ENCODE measurements at places on chromosomes 16 and 17.

- no peak for DNase-seq
Measured at GRCh38 chr17:33055171-33055611, 63.5 kb downstream of the SPACA3 start.

DNA sequence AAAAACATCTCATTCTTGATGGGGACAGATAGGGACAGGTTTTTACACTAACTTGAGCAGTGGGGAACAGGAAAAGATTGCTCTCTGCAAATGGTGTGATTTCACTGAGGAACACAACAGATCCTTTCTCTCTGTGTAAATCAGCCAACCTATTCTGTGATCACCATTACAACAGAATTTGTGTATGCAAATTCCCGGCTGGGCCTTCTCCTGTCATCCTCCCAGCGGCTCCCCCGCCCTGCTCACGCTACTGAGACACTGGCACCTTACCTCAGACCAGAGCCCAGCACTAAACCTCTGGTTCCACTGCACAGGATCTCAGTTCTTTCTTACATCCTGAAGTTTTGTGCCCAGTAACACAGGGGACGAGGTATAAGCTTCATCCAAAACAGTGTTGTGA lies 97.0 kb upstream of the FA2H start:
- DNase-seq, result no peak

DNA sequence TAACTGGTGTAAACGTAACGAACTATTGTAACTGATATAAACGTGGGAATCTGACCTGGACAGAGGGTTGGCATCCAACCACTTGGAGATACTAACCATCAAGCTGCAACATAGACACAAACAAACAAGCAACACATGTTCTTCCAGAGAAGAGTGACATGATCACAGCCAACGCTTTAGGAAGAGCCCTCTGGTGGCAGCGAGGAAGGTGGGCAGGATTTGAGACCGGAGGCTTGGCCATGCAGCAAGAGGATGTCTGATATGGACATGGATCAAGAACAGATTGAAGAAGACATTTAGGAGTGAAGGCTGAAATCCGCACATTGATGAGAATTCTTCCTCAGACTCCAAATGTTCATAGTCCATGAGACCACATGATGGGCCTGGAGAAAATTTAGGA lies 40.3 kb upstream of the TNRC6A start:
- no peak for DNase-seq

DNA sequence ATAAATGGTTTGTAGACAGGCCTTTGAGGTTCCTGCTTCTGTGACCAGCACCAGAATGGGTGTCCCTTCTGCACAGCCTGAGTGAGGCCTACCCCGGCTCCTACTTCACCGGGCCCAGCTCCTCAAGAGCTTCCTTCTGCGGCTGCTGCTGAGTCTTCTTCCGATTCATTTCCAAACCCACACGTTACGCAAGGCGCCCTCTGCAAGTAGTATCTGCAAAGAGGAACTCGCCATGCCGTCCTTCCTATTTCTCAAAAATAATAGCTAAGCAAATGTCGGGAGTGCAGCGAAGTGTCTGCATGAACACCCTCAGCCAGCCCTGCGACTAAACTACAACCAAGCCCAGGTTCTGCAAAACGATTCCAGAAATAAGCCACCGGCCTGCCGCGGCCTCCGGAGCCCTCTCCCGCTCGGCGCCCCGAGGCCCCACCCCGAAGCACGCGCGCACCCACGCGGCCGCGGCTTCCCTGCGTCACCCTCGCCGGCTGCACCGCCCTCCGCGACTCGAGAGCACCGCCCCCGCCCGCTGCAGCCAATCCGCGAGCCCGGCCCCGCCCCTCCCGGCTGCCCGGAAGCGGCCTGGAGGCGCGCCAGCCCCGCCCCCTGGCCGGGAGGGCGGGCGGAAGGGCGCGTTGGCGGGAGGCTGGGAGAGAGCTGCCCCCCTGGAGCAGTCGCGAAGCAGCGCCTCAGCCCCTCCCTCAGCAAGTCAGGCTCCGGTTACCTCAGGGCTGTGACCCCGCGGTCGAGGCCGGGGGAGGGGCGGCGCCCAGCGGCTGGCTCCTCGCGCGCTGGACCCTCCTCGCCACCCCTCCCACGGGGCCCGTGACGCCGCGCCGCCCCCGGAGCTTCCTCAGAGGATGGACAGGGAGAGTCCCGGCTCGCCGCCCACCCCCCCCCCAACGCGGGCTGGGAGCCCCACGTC lies 8.3 kb downstream of the MNT start:
- peak; percentile 74 for DNase-seq

DNA sequence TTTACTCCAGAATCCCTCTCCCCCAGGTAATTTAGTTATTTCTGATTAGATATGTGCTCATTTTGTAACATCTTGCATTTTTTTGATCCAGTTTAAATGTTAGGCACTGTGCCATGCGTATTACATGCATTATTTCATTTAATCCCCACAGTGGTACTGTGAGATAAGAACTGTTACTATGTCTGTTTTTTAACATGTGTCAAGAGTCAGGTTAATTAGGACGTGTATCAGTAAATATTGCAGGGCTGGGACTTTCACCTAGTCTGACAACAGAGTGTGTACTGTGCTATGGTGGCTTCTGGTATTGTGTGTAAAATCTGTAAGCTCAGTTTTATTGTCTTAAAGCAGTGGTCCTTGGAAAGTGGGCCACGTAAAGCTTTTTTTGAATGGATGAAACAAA lies 10.6 kb downstream of the RSPRY1 start:
- no peak for DNase-seq

GRCh38 chr16:67471758-67472384 lies 9.1 kb downstream of the ATP6V0D1 start:
- DNase-seq, result no peak

- no peak for DNase-seq
Measured at GRCh38 chr17:3026856-3027751, 36.3 kb downstream of the OR1D5 start.

GRCh38 chr17:76844846-76845245 lies 23.4 kb upstream of the MGAT5B start:
- no peak for DNase-seq

GRCh38 chr17:62043602-62044001 lies 21.5 kb downstream of the MED13 start:
- no peak for DNase-seq

GRCh38 chr17:63549289-63549945 lies 860 bp upstream of the DCAF7 start:
- DNase-seq, result no peak

- DNase-seq, result no peak
Measured at GRCh38 chr16:14501331-14502255, 128.5 kb downstream of the PARN start.

DNA sequence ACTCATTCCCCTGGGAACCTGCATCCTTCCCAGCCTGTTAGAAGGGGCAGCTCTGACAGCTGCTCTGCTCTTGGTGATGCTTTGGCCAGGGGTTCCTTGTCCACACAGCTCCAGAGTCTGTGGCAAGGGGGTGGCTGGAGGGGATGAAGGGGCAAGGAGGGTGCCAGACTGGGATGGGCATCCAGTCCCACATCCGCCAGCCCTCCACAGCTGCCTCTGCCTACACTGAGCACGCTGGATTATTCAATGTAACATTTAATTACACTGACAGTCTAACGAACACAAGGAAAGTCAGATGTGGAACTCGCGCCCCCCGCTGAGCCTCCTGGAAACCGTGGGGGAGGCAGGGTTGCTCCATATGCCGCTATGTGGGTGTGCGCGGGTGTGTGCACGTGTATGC lies 101.1 kb downstream of the C16orf78 start:
- DNase-seq, result no peak

GRCh38 chr17:57545731-57546342 lies 199.3 kb downstream of the CCDC182 start:
- no peak for DNase-seq

GRCh38 chr17:74798239-74798707 lies 22.1 kb upstream of the NAT9 start:
- no peak for DNase-seq

DNA sequence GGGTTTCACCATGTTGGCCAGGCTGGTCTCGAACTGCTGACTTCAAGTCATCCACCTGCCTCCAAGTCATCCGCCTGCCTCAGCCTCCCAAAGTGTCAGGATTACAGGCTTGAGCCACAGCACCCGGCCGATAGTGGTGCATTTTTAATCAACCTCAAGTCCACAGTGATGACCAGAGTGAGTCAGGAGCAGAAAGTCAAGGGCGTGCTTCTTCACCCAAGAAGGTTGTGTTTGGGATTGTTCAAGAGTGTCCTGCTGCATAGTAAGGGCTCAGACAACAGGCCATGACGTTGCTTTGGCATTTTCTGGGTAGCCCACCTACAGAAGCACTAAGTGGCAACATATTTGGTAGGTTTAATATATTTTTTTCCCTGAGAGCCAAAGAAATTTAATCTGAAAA lies 108.3 kb upstream of the FAM20A start:
- no peak for DNase-seq

DNA sequence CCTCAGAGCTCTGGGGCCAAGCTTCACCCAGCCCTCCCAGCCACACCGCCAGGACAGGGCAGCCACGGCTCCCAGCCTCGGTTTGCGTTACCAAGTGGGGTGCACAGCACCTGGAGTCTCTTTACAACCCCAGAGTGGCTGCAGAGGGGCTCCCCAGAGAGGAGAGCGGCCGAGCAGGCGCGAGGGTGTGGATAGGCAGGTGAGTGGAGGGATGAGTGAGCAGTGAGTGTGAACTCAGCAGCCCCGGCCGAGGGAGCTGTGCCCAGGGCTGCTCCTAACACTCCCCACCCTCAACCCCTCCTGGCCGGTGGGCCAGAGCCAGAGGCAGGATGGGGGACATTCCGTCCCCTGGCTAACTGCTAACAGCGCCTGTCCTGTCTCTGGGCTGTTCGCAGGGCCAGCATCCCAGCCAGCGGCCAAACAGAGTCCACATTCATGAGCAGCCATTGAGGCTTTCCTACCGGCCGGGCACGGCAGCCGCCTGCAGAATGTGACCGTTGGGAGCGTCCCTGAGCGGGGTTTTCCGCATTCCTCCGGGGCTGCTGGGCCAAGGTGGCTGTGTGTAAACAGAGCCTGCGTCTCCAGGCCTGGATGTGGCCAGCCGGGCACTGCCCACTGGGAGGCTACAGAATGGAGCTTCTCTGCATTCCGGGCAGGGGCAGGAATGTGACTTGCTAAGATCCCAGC lies 5.3 kb downstream of the ZNF469 start:
- DNase-seq, result no peak

DNA sequence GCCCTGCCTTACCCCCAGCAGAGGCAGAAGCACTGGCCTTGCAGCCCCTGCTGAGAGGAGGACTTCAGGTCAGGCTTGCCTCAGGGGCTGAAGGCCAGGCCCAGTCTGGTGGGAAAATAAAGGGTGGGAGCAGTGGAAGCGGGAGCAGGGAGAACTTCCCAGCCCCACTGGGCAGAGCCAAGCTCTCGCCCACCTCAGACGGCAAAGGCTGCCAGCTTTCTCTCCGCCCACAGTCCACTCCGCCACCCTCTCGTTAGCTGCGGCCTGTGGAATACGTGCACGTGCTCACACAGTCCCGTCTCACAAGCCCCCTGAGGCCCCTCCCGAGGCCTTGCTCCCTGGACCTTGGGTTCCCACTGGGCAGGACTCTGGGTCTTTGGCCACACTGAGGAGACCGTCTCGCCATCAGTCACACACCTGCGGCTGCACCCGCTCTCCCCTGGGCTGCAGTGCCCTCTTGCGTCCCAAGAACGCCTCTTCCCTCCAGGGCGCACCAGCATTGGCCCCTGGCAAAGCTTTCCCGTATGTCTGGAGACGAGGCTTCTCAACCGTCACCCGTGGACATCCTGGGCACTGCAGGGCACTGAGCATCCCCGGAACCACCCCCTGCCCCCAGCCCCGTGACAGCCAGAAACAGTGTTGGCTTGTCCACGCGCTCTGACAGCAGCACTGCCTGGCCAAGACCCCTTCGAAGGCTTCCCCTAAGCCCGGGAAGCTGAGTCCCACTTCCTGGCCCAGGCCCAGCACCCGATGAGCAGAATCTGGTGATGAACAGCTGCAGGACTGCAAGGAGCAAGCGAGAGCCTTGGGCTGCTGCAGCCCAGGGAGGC lies 8.3 kb downstream of the MRPL28 start:
- DNase-seq, result no peak

- no peak for DNase-seq
Measured at GRCh38 chr17:6510321-6510977, 45.9 kb downstream of the PITPNM3 start.

DNA sequence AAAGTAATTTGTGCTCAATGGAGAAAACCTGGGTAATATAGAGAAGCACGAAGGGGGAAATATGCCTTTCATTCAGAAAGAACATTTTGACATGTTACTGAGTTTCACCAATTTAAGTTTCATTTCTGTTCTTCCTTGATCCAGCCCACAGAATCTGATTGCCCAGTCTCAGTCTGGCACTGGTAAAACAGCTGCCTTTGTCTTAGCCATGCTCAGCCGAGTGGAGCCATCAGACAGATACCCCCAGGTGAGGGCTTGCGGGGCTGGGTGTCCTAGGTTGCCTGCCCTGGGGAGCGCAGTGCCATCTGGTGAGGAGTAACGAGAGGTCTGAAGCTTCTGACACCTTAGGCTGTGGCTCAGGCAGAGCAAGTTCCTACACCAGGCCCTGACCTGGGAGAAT lies 17.7 kb downstream of the DDX19A start:
- no peak for DNase-seq

- DNase-seq, result no peak
Measured at GRCh38 chr17:46001390-46002310, 2.6 kb downstream of the STH start.

All from esophagus squamous epithelium (tissue), 5 donors.